ENCODE measurements at places on chromosomes 1 and 21.

DNA sequence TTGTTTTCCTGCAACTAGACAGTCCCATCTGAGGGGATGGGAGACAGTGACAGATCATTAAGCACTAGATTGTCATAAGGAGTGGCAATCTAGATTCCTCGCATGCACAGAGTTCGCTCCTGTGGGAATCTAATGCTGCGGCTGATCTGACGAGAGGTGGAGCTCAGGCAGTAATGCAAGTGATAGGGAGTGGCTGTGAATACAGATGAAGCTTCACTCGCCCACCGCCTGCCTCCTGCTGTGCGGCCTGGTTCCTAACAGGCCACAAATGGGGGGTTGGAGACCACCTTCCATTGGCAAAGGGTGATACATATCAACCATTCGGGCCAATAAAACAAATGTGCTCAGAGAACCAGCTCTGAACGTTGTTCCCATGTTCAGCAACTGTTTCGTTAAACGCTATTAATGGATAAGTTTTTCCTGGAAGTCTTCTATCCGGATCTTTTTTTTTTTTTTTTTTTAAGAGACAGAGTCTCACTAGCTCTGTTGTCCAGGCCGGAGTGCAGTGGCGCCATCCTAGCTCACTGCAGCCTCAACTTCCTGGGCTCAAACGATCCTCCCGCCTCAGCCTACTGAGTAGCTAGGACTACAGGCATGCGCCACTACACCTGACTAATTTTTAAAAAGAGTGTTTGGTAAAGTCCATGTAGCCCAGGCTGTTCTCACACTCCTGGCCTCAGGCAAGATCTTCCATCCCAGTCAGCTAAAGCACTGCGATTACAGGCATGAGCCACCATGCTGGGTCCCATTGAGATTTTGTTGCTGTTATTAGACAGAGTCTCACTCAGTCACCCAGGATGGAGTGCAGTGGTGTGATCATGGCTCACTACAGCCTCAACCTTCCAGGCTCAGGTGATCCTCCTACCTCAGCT, 8.7 kb upstream of the RSRP1 start:
- no peak for DNase-seq

DNA sequence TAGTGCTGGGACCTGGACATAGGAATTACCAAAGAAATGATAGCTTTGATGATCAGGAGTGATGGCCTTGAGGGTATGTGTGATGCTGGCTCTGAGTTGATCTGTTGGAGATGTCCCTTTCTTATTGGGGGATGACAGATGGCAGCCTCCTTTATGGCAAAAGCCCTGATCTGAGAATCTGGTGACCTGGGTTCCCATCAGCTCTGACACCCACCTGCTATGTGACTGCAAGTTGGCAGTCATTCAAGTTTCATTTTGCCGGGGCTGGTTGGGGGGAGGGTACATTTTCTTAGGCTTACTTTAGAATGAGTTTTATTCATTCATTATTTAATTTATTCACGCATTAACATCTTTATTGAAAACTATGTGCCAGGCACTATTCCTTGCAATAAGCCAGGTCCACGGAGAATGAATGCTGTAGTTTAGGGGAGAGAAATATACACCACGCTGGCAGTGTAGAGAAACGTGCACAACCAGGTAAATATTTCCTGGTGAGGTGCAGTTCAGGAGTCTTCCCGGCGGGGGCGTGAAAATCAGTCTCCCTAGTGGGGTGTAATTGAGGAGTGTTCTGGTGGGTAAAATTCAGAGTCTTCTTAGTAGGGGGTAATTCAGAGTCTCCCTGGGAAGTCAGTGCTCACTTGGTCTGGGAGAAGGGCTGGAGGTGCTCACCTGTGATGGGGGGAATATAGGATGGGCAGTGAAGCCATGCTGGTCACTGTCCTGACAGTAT, 401.3 kb downstream of the CAMTA1 start:
- DNase-seq = no peak

DNA sequence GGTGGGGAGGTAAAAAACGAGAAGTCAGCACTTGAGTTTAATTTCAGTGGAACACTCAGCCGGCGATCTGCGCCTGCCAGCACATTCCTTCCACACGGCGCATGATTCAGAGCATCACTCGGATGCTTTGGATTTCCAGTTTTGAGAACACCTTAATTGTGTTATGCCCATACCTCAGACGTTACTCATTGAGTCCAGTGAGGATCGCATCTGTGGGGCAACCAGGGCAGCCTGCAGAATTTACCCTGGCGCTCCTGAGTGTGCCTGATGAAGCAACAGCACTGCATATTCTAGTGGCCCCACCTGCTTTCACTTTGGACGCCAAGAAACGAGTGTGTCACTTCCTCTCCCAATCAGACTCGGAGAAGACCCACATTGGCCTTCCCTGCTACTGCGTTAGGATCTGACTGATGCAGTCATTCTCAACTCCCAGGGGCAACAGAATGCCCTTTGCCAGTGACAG, 19.9 kb downstream of the FAM89A start:
- no peak for DNase-seq

DNA sequence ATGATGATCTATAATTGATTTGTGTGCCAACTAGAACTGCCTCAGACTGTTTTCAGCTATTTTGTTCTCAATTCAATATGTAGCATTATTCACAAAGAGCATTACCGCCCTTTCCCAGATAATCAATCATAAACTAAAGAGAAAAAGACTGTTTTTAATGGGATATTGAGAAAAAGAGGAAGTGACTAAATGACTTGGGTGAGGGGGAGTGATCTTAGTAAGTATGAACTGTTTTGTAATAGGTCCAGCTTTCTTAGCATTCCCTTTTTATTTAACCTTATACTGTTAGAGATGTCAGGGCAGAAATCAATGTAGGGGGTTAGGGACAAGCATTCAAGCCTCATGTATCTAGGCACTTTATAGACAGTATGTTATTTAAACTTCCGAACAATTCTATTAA, 157.8 kb upstream of the DPYD start:
- DNase-seq = no peak

DNA sequence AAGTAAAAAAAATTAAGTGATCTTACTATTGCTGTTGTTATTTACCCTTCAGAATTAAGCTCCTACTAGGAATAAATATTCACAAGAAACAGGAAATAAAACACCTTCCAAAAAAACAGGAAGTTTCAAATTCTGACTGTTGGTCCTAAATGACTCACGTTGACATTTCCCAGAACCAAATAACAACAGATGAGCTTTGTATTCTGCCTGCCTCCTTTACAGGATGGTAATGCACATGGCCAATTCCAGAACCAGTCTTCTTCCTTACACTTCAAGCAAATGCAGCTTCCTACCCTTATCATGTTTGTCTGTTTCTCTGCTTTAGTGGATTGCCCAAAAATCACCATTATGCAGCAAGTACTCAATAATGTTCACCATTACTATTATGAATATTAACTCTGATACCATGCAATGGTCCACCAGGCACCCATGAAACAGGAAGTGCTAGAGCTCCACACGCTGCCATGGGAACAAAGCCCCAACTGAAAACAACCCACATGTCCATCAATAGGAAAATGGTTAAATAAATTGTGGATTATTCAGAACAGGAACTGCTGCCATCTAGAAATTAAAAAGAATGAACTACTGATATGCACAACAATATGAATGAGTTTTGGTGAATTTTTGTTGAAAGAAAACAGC, 8.9 kb downstream of the CASP9 start:
- DNase-seq = no peak

DNA sequence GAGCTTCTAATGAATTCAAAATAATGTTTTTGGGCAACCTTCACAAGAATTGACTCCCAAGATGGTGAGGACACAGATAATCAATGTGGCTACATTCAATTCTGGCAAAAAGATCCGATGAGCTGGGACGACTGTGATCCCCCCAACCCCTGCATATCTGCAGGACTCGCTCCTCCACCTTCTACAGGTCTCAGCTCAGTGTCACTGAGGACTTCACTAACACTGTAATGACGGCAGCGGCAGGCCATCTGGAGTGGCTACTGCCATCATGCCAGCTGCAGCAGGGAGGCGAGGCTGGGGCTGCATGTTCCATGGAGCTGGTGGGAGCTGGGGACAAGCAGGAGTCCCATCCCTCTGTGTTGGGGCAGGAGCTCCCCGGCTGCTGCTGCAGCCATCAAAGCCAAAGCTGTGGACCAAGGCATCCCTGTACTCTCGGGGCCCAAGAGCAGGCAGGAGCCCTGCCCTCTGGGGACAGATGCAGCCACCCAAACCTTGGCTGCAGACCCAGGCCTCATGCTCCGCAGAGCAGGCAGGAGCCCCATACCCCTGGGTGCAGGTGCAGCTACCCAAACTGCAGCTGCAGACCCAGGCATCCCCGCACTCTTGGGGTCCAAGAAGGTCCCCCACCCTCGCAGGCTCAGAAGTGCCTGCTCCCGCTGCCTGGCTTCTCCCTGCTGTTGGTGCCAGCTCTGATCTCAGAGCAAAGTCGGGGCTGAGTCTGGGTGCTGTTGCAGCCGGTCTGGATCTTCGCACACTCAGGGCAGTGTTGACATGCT, 12.2 kb upstream of the DHRS3 start:
- no peak for DNase-seq

GRCh38 chr1:201939148-201939547, 7.2 kb downstream of the LMOD1 start:
- no peak for DNase-seq

- DNase-seq = no peak
These were observed 59.5 kb downstream of the NAV1 start for GRCh38 chr1:201598396-201598795.

GRCh38 chr21:39637197-39637970, 24.6 kb downstream of the B3GALT5 start:
- no peak for DNase-seq

DNA sequence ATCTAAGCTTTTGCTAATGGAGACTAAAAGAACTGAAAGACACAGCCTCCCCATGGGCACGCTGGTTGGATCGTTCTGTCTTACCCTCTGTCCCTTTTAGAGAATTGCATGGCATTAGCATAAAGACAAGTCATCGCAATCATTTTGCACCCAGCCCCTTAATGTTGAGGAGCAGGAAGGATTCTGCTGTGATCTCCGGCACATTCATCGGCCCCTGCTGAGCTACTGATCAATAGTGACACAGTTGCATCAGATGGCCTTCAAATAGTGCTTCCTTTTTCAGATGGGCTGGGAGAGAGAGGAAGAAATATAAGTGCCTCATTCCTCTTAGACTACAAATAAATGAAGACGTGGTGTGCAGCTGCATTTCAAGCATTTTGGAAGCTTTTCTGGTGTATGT, 75.4 kb downstream of the NOS1AP start:
- no peak for DNase-seq

GRCh38 chr21:15022608-15023261, 42.1 kb downstream of the NRIP1 start:
- no peak for DNase-seq

DNA sequence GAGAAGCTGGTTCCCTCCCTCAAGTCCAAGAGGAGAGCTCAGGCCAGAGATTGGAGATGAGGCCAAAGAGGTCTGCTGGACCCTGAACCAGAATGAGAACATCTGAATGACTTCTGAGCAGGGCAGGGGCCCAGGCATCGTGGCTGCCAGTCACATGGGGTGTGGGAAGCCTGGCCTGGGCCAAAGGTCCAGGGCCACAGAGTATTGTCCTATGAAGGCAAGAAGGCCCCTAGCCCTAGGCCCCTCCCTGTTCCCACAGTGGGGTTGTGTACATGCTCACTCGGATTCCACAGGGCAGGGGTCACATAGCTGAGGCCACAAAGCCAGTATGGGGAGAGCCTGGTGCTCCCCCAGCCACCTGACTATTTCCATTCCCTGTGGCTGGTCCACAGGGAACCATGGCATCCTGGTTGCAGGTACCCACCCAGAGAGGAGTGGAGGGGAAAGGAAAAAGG, 18.5 kb upstream of the SLC1A7 start:
- DNase-seq = no peak

- no peak for DNase-seq
These were observed 595.9 kb downstream of the AJAP1 start for GRCh38 chr1:5250336-5250735.

DNA sequence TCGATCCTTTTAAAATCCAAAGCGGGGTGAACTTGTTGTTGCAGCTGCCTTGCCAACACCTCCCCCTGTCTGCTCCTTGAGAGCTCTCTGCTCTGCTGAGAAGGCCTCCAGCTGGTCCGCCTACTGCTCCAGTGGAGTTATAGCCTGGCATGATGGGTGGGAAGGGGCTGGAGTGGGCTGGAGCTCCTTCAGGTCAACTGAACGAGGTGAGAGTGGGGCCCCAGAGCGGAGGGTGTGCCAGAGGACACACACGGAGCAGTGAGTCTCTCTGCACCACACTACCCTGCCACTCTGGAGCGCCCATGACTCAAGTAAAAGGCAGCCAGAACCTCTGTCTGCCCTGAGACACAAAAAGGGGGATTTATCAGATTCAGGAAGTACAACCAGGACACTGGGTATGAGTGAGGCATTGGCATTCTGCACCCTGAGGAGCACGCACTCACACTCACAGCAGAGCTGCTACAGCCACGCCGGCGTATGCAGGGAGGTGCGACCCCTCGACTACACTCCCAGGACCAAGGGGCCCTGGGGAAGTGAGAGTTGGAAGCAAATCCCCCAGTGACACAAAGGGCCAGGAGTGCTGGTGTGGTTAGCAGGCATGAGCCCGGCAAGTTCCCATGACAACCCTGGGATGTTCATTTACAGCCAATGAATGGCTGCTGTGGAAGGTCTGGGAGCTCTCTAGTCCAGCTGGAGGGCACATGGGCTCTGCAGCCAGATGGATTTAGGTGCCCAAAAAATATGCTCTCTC, 28.0 kb upstream of the EVA1B start:
- no peak for DNase-seq

GRCh38 chr1:162943622-162944021, 82.6 kb upstream of the CCDC190 start:
- DNase-seq = no peak

- DNase-seq = peak; percentile 13
These were observed 57.4 kb downstream of the GALNT2 start for GRCh38 chr1:230124186-230125128.

DNA sequence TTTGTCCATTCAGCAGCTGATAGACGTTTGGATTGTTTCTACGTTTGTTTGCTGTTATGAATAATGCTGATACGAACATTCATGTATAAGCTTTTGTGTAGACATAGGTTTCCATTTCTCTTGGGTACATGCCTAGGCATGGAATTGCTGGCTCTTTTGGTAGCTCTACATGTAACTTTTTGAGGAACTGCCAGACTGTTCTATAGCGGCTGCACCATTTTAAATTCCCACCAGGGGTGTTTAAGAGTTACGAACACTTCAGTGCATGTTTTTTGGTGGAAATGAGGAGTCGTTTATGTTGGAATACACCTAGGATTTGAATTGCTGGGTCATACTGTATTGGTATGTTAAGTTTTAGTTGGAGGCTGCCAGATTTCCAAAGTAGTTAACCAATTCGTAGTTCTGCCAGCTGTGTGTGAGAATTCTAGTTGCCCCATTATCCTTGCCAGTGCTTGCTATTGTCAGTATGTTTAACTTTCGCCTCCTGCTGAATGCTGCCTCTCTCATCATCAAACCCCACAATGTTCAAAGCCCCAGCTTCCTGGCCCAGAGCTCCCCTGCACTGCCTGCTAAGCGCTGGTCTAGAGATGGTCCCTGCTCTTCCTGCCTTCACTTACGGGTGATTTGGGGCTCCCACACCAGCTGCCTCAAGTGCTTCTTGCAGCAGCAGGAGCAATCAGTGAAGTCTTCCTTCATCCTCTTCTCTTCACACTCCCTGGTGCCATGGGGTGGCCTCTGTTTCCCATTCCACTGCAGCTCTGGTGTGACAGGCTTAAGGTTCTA, 81.0 kb downstream of the MAN1C1 start:
- DNase-seq = peak; percentile 65

GRCh38 chr1:21157054-21157453, 19.6 kb downstream of the EIF4G3 start:
- DNase-seq = no peak

GRCh38 chr1:226737819-226738420, 1.2 kb downstream of the ITPKB start:
- peak; percentile 49 for DNase-seq

GRCh38 chr1:46520063-46520911, 30.7 kb downstream of the DMBX1 start:
- no peak for DNase-seq

- DNase-seq = peak; percentile 48
These were observed 41.4 kb upstream of the LRRC8B start for GRCh38 chr1:89483010-89483756.

Measured in natural killer cell (primary cell).